CD4-positive, alpha-beta T cell treated with Interleukin-6 at 100 ng/mL for 8 hours (primary cell): ENCODE measurements at places on chromosomes 12 and 14.

DNA sequence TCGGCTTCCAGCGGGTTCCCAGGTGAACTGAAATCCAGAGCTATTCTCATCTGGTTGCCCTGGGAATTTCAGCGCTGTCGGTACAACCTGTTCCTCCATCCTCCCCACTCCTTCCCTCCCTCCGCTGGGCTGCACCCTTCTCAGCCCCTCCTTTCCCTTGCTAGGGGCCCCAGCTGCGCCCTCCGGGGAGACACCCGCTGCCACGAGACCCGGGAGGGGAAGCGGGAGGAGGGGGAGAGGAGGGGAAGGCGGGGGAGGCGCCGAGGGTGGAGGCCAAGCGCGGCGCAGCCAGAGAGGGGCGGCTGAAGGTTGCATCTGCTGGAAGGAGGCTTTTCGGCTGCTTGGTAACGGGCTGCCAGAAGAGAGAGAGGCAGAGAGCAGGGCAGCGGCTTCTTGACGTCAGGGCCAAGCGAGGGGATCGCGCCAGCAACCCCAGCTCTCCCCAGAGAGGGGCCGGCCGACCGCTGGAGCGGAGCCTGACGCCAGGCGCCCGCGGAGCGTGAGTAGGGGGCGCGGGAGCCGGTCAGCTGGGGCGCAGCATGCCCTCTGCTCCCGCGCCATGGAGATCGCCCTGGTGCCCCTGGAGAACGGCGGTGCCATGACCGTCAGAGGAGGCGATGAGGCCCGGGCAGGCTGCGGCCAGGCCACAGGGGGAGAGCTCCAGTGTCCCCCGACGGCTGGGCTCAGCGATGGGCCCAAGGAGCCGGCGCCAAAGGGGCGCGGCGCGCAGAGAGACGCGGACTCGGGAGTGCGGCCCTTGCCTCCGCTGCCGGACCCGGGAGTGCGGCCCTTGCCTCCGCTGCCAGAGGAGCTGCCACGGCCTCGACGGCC lies at the start of gene KCNA5:
KCNA5 (plus strand) TSS at position 291 of the 831 bp plus-strand sequence; CDS start at position 560, 269 bp downstream.
- DNase-seq = no peak

- DNase-seq = no peak
These were observed 1.3 kb upstream of the ARHGEF25 start for GRCh38 chr12:57609781-57610553.

- DNase-seq = no peak
These were observed 1.9 kb upstream of the VRTN start for GRCh38 chr14:74346341-74346740.

DNA sequence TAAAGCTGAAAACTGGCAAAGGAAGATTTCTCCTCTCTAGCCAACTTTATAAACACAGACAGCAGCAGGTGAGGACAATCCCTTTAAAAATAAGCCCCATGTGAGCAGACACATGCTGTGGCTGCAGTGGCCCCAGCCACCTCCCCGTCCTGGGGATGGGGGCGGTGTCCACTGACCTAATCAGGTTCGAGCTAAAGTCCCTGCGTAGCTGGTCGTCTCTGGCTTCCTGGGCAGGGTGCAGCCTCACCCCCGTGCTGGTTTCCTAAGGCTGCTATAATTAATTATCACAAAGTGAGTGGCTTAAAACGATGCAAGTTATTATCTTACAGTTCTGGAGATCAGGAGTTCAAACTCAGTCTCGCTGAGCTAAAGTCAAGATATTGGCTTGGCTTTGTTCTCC lies 1.0 kb downstream of the BDKRB1 start:
- no peak for DNase-seq

DNA sequence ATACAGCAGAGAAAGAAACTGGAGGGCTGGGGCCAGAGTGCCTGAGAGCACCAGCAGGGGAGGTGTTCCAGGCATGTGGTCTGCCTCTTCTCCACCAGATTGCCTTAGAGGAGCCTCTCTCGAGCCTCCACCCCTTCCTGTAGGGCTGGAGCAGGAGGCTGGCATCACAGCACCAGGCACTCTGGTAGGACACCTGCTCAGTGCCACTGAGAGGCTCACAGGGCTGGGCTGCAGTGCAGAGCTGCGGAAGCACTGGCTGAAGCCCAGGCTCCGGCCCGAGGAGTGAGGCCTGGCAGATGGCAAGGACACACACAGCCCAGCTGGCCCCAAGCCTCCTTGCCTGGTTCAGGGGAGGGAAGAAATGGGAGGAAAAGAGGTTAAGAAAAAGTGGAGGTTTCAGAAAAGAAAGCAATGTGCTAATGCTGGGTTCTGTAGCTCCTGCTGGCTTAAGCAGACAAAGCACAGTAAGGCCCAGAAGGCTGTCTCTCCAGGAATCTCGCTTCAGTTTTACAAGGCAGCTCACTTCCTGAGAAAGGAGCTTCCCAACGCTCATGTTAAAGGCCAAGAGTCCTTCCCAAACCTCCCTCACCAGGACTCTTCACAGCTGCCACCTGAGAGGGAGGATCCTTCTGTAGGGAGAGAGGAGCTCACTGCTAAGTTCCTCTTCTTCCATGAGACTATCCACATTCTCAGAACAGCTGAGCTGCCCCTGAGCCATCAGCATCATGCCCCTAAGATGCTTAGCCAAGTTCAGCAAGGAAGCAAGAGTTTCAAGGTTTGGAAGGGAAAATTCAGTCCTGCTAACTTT lies 23.8 kb downstream of the SPTB start:
- DNase-seq = no peak

DNA sequence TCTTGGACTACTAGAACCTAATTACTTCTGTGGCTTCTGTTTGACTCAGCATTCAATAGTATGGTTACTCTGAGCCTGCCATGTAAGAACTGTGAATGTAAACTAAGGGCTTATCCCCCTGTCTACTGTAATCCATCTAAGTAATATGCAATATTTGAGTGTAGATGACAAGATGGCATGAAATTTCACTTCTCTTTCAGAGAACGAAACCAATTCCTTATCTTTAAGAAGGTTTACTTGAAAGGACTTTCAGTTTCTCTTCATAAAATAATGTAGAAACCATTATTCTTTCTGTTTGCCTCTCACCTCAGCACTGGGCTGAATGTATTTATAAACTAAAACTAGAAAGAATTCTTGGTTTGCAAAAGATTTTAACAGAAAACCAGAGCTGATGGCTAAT lies 60.4 kb upstream of the ARID2 start:
- DNase-seq = no peak

- no peak for DNase-seq
These were observed 906 bp downstream of the LARP4 start for GRCh38 chr12:50401500-50402081.

- DNase-seq = no peak
These were observed 84.6 kb upstream of the PTPRB start for GRCh38 chr12:70721656-70722357.

GRCh38 chr12:50325890-50326391 lies 42.6 kb upstream of the LIMA1 start:
- no peak for DNase-seq

DNA sequence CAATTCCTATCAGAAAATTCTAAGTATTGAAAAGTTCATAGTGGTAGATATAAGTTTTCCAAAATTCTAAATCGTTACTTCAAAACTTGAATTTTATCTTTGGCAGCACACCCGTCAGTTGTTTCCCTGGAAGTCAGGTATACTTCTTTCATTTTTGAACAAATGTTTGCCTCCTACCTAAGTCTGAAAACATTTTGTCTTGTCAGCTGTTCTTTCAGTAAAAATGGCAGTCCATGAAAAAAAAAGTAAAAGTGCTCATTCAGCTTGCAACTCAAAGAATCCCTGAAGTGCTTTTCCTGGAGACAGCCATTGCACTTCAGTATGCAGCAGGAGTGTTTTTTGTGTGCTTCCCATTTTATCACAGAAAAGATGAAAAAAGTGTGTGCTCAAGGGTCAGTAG lies 130.1 kb upstream of the NEDD1 start:
- no peak for DNase-seq

DNA sequence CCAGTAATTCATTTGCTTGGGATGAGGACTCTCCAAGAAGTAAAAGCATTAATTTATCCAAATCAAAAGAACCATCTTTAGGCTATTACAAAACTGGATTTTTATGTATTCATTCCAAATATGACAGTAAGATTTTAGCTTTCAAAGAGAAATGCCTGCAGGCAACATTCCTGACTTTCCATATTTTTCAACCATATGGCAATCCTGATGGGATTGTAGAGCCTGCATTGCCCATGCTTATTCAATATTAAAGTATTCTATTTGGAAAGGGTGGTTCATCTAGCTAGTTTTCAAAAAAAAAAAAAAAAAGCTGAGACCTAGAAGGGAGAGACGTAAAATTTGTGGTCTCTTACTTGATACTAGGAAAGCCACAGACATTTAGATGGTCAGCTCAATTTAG lies 1253.7 kb downstream of the LRFN5 start:
- DNase-seq = no peak

GRCh38 chr12:117118838-117119591 lies 19.8 kb upstream of the TESC start:
- no peak for DNase-seq

DNA sequence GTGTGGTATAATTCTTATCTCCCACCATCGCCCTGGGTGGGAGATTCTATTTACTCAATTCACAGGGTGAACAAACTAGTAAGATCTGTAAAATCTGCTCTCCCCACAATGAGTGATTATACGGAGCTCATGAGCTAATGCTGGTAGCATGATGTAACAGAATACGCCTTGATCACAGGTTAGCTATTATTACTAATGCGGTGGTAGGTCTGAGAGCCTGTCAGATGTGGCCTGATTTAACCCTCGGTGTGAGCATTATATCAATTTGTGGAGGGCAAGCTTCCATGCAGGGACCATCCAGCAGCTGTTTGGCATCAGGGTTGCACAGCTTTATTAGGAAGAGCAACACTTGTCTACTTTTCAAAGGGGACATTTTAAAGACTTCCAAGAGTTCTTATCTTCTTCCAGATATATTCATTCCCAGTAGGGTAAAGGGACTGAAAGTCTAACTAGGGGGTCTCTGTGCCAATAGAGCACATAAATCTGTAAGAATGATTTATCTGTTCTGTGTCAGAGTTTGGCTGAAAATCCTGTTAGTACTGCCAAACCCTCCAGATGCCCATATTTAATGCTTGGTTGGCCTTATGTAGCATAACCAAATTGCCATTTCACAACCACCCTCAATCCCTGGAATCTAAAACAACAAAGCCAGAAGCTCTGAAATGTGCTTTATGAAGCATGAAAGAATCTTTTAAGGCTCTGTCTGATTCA lies 18.7 kb downstream of the TSHR start:
- no peak for DNase-seq

DNA sequence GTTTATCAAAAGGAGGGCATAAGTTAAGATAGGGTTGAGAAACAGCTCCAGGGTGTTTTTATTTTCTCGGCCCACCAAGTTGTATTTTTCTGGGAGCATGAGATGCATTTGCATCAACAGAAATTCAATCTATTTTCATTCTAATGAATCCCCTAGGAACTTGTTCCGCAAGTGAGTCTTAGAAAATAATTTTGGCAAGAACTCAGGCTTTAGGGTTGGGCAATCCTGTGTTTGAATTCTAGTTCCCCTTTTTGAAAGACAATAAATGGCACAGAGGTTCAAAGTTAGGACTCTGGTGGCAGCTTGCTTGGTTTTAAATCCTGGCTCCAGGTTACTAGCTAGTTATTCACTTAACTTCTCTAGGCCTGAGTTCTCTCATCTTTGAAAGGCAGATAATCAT lies 23.7 kb downstream of the SLC5A8 start:
- no peak for DNase-seq

DNA sequence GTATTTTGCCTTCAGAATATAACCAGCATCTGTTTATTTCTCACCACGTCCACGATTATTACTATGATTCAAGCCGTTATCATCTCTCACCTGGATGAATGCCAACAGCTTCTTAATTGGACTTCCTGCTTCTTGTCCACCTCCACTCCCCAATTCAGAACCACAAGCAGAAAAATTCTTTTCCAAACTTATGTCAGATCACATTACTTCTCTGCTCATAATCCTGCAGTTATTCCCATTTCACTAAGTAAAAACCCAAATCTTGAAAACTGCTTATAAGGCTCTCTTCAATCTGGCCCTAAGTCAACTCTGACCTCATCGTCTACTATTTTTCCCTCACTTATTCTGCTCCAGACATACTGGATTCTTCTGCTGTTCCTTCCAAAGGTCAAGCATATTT lies 2.0 kb downstream of the CRY1 start:
- DNase-seq = no peak

DNA sequence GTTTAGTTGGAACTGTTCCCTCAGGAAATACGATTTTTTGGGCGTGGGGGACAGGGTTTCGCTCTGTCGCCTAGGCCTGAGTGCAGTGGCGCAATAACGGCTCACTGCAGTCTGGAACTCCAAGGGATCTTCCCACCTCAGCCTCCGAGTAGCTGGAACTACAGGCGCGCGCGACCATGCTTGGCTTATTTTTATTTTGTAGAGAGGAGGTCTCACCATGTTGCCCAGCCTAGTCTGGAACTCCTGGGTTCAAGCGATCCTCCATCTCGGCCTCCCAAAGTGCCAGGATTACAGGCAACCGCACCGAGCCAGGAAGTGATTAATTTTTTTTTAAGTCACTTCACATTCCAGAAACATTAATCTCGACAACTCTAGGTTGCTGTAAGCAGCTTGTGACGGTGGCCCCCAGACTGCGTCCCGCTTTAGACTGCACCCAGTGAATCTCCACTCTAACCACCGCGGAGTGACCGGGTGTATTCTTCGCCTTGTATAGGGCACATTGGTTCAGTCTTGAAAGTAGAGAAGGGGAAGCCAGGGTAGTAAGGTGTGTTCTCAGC lies 830 bp upstream of the MIS18BP1 start:
- DNase-seq = no peak

DNA sequence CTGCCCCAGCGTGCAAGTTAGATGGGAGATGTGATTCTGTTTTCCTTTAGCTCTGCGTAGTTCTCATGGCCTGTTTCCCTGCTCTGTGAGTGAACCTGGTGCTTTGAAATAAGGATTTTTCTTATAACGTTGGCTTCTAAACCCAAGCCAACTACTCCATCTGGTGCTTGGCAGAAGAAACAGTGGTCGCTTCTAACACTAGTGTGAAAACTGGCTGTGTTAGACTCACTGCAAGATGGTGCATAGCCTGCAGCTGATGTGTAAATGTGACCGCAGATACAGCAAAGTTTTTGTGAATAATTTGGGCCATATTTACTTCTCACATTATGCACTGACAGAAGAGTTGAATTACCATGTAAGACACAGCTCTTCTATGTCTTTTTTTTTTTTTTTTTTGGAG lies 12.2 kb downstream of the GTF2H3 start:
- no peak for DNase-seq

DNA sequence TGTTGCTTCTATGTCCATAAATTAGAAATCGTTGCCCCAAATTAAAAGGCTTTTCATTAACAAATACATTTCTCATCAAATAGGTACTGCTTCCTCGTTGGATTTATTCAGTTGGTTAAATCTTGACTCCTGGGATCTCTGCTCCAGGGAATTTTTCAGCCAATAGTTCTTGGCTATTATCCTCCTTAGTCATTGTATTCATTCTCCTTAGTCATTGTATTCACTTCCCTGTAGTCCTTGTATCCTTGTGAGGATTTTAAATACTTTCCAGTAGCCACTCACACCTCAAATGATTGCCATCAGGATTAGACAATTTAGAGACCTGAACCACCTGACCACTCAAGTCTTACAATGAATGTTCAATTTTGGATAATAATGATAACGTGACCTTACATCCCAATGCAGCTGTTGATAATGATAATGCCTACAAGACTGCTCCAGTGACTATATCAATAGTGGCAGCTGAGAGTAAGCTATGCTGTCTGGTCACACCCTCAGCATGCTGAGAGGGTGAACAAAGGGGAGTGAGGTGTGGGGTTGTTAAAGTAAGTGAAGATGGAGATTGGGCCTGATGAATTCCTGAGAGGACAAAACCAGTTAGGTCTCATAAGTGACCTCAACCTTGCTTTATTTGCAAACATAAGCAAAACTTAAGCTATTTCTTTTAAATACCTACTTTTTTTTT lies 193.7 kb upstream of the RTL1 start:
- DNase-seq = no peak
